ENCODE measurements at places on chromosomes 2 and 18. TPM values are rescaled to one million over a fixed set of nuclear protein-coding genes. Genes with fewer than 3 reads are reported as not detected.

DNA sequence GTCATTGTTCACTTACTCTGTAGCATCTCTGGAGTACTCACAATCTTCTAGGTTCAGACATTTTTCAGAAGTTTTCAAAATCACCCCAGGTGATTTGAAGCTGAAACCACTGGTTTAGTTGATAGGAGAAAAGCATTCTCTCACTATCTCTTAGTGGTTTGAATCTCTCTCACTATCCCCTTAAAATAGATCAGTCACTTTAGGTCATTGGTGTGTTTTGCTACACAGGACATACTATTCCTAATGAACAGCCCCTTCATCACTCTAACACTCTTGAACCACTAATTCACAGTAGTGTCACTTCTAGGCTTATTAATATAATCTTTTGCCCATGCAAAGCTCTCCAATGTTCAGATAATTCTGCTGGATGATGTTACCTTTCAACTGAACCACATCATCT is 34.5 kb downstream of the LYPD6 start:
- no peak for DNase-seq
- no peaks in the 10 kb centered on the region for H3K36me3 ChIP-seq
- no peak overlapping the region for H3K27ac ChIP-seq
- H3K27me3 ChIP-seq, result peaks cover 9% of the 10 kb centered on the region
- H3K4me3 ChIP-seq, result no peak overlapping the region

- DNase-seq, result no peak
- H3K36me3 ChIP-seq, result no peaks in the 10 kb centered on the region
- no peak overlapping the region for H3K4me3 ChIP-seq
- H3K27me3 ChIP-seq, result no peaks in the 10 kb centered on the region
These were observed 214.2 kb upstream of the ACVR2A start for GRCh38 chr2:147630585-147630984.

MYO5B gene
- total RNA-seq, result 0.12 TPM

DNA sequence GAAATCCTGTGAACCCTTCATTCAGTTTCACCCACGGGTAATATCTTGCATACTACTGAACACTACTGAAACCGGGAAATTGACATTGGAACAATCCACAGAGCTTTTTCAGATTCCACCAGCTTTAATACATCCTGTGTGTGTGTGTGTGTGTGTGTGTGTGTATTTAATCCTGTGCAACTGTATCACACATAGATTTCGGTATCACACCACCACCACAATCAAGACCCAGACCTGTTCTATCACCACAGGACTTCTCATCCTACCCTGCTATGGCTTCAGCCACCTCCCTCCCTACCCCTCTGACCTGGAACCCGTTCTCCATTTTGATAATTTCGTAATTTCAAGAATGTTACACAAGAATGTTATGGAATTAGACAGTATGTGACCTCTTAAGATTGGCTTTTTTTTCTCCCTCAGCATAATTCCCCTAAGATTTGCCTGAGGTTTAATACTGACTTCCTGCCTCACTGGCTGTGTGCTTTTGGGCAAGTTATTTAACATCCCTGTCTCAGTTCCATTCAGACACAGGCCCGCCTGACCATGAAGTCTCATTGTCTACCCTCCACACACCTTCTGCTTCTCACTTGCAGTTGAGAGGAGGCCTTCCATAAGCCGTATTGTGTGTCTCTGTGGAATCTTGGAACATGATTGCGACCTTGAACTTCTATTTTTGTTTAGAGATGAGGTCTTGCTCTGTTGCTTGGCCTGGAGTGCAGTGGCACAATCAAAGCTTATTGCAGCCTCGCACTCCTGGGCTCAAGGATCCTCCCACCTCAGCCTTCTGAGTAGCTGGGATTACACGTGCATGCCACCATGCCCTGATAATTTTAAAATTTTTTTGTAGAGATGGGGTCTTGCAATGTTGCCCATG is 14.4 kb upstream of the TMEM131 start:
- no peaks in the 10 kb centered on the region for H3K36me3 ChIP-seq
- no peak overlapping the region for H3K27ac ChIP-seq
- H3K27me3 ChIP-seq, result no peaks in the 10 kb centered on the region
- no peak overlapping the region for H3K4me3 ChIP-seq
- no peak for DNase-seq

DYSF gene
- 0.12 TPM for total RNA-seq

GRCh38 chr2:222490131-222490530 is 65.8 kb downstream of the SGPP2 start:
- no peak overlapping the region for H3K4me3 ChIP-seq
- no peaks in the 10 kb centered on the region for H3K4me1 ChIP-seq
- no peaks in the 10 kb centered on the region for H3K36me3 ChIP-seq
- no peak overlapping the region for H3K27ac ChIP-seq
- no peaks in the 10 kb centered on the region for H3K27me3 ChIP-seq
- no peak for DNase-seq

- no peak overlapping the region for H3K4me3 ChIP-seq
- peaks cover 11% of the 10 kb centered on the region for H3K4me1 ChIP-seq
These were observed 16.3 kb downstream of the NBEAL1 start for GRCh38 chr2:203030991-203031390.

RGPD3 gene
- not detected for total RNA-seq

DNA sequence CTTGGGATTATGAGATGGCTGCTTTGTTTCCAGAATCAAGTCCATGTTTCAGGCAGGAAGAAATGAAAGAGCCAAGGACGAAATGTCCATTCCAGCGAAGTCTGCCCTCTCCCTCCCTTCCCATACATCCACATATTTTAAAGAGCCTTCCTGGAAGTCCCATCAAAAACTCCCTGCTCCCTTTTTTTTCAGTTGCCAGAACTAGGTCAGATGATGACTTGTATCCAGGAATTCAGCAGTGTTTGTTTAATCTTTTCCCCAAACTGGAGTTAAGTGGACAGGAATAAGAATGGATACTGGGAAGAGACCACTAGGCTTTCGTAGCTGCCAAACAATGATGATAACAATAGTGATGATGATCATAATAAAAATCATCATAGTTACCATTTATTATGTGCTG is 198.7 kb downstream of the MEIS1 start:
- H3K27me3 ChIP-seq, result no peaks in the 10 kb centered on the region
- H3K27ac ChIP-seq, result no peak overlapping the region
- no peak for DNase-seq
- H3K4me1 ChIP-seq, result no peaks in the 10 kb centered on the region
- H3K4me3 ChIP-seq, result no peak overlapping the region
- H3K36me3 ChIP-seq, result no peaks in the 10 kb centered on the region

ATP5F1A gene
- total RNA-seq, result 349 TPM

DSG4 gene
- total RNA-seq, result not detected

DNA sequence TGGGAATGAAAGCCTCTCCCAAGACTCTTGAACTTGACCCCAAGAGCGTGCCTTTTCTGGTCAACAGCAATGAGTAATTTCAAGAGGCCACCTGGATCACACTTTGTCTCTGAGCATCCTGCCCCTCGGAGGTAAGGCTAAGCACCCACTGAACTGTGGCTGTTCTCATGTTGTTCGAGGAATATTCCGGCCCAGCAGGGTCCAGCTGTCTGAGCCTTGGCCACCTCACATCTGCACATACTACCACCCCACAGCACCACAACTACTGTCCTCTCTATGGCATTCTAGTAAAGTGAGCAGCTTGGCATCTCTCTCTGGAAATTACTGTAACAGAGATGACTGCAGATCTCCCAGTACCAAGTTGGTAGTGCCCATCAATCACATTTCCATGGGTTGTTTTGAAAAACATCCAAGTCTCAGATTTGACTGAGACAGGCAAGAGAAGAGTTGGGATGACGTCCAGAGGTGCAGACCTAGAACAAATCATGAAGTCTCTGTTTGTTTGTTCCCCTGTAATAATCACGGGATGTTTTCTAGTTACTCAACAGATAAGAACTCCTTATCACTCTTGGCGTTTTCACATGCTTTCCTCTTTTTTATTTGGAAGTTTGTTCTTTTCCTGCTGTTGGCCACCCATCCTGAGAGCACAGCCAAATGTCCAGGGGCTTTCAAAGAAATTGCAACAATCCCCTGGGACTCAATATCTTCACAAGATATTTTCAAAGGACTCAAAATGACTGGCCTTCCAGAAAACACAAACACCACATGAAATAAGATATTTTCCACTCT is 336.0 kb upstream of the TNP1 start:
- H3K27me3 ChIP-seq, result peaks cover 2% of the 10 kb centered on the region
- no peaks in the 10 kb centered on the region for H3K36me3 ChIP-seq
- H3K4me1 ChIP-seq, result no peaks in the 10 kb centered on the region
- no peak overlapping the region for H3K4me3 ChIP-seq
- no peak overlapping the region for H3K27ac ChIP-seq

- peaks cover 56% of the 10 kb centered on the region for H3K4me1 ChIP-seq
- H3K27ac ChIP-seq, result peak overlapping the region; percentile 100
- peak overlapping the region; percentile 96 for H3K4me3 ChIP-seq
- peaks cover 20% of the 10 kb centered on the region for H3K36me3 ChIP-seq
These were observed 807 bp upstream of the CREB1 start for GRCh38 chr2:207528980-207529329.

FSHR gene
- total RNA-seq, result not detected

DNA sequence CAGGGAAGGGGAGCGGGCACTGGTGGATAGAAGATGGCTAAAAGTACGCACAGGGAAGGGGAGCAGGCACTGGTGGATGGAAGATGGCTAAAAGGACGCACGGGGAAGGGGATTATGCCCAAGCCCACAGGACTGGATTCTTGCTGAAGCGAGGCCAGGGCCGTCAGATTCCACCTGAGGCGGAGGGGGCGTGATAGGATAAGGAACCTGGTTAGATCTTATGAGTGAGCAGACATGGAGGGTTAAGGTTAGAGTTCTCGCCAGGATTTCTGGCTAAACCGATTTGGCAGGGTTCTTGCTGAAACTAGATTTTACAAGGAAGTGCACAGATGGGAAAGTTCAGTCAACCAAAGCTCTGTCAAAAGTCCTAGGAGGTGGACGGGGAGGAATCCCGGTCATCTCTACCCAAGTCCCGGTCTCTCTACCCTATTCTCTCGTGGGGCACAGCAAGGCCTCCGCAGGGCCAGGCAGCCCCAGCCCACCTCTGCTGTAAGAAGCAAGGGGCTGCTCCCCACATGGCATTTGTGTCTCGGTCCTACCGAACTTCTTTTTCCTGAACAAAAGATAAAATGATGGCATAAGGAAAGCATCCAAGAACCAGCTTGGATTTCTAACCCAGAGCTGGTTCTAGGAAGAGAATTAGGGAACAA is 140.8 kb downstream of the PTGR3 start:
- peak overlapping the region; percentile 57 for H3K27ac ChIP-seq
- peaks cover 35% of the 10 kb centered on the region for H3K4me1 ChIP-seq
- no peaks in the 10 kb centered on the region for H3K27me3 ChIP-seq
- DNase-seq, result no peak
- H3K36me3 ChIP-seq, result peaks cover 16% of the 10 kb centered on the region

- no peaks in the 10 kb centered on the region for H3K36me3 ChIP-seq
- H3K27ac ChIP-seq, result no peak overlapping the region
- no peaks in the 10 kb centered on the region for H3K27me3 ChIP-seq
- H3K4me3 ChIP-seq, result no peak overlapping the region
- no peak for DNase-seq
- H3K4me1 ChIP-seq, result no peaks in the 10 kb centered on the region
These were observed 6.6 kb downstream of the DSG3 start for GRCh38 chr18:31454066-31454708.

LHCGR gene
- not detected for total RNA-seq

PLCD4 gene
- 0.15 TPM for total RNA-seq

GREB1 gene
- total RNA-seq, result 0.10 TPM

NEB gene
- 0.40 TPM for total RNA-seq

DNA sequence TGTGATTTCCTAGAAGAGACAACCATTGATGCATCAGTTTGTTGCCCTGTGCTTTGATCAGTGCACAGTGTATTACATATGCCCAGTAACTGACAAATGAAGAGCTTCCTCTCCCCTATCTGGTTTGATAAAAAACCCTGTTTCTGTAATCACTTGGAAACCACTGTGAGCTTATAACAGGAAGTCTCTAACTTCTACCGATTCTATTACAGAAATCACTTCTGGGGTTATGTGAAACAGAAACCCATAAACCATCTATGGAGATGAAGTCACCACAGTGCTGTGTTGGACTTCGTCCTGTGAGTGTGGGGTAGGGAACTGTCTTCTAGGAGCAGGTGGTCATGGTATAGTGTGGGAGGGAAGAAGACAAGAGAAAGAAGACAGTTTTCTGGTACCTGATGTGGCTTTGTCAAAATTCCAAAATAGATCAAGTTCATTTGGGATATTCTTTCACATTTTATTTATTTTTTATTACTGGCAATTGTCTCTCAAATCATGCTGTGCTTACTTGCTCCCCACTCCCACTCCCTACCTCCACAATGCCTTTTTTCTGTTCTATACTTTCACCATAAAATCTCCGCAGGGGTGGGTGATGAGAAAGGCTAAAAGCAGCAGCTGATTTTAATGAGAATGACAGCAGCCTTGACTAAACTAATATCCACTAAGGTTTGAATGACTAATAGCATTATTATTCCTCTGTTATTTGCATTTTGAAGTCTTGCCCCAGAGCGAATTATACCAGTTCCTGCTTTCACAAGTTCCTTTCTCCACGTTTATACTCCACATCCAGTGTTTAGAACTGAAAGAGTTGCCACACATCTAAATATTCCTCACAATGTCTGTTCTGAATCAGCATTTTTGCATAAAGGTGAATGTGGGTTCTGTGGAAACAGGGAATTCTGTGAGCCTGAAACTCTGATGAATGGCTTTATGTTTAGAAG is 41.7 kb upstream of the RND3 start:
- H3K27ac ChIP-seq, result no peak overlapping the region
- DNase-seq, result no peak
- H3K4me3 ChIP-seq, result no peak overlapping the region
- H3K4me1 ChIP-seq, result no peaks in the 10 kb centered on the region
- H3K36me3 ChIP-seq, result no peaks in the 10 kb centered on the region

DNA sequence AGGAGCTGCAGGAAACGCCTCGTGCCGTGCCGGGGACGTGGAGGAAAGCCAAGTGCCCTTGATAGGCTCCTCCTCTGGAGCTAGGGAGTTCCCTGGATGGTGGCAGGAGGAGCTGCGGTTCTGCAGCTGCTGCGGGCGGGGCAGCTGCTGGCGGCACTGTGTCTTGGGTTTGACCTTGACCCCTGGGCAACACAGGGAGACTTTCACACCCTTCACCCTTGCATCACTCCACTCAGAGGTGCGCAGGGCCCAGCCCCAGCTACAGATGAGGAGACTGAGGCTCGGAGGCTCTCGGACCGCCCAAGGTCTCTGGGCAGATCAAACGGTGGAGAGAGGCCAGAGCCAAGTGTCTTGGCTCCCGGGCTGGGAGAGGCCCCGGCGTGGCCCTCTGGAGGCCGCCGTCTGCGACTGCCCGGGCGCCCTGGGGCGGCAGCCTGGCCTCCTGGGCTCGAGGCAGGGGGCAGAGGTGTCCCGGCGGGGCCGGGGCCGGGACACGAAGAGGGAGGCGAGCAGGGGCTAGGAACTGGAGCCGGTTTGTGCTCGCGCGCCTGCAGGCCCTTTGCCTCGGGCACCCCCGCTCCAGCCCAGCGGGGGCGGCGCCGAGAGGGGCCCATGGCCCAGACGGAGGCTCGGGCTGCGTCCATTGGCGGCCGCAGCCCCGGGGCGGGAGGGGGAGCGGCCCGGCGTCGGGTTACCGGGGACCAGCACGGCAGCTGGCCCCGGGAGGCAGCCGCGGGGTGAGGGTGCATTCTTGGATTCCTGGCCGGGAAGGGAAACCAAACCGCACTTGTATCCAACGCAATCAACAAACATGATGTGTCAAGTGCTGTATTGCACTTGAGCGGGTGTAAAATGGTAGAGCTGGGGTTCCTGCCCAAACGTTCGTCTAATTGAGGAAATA is 129.6 kb upstream of the SLC1A4 start:
- peaks cover 10% of the 10 kb centered on the region for H3K4me1 ChIP-seq
- no peak overlapping the region for H3K27ac ChIP-seq
- H3K36me3 ChIP-seq, result no peaks in the 10 kb centered on the region
- peaks cover 6% of the 10 kb centered on the region for H3K27me3 ChIP-seq
- no peak overlapping the region for H3K4me3 ChIP-seq

SGPP2 gene
- 0.67 TPM for total RNA-seq

PUM2 gene
- 123 TPM for total RNA-seq
